Amygdala (tissue), 56 donors: ENCODE measurements at places on chromosomes 1 and 21.

DNA sequence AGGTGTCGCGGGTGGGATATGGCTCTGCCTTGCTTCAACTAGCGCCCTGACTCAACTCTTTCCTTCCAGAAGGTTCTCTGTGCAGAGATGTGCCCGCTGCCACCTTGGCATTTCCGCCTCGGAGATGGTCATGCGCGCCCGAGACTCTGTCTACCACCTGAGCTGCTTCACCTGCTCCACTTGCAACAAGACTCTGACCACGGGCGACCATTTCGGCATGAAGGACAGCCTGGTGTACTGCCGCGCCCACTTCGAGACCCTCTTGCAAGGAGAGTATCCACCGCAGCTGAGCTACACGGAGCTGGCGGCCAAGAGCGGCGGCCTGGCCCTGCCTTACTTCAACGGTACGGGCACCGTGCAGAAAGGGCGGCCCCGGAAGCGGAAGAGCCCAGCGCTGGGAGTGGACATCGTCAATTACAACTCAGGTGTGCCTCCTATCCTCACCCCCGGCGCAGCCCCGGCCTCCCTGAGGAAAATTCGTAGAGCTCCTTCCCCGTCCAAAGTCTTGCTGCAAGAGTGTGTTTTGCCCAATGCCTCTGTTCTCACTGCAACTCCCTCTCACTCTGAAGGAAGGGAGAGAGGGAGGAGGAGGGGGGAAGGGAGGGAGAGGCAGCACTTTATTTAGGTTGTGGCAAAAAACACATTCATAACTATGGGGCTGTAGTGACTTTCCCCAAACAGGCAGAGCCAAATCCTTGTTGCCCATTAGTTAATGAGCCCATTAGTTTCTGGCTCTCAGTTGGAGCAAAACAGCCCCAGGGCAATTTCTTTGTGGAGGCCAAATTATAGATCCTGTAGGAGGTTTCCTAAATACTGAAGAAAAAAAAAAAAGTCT is 4.3 kb downstream of the LHX9 start:
- DNase-seq, result no peak

- no peak for DNase-seq
Observed at GRCh38 chr1:75632350-75632949, 21.5 kb upstream of the SLC44A5 start.

DNA sequence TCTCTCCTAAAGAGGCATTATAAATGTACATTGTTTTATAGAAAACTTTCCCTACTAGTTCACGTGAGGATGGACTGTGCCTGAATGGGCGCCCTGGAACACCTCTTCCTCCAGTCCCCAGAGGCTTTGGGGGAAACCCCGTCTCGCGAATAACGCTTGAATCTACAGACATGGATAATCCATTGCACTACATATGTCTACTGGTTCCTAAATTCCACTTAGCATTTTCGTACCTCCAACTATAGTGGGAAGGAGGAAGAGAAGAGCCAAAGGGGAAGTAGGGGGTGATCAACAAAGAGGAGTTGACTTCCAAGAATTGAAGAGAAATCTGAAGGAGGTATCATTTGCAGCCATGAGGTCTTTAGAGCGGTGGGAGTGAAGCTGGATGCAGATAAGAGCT is 11.1 kb downstream of the BARHL2 start:
- no peak for DNase-seq

DNA sequence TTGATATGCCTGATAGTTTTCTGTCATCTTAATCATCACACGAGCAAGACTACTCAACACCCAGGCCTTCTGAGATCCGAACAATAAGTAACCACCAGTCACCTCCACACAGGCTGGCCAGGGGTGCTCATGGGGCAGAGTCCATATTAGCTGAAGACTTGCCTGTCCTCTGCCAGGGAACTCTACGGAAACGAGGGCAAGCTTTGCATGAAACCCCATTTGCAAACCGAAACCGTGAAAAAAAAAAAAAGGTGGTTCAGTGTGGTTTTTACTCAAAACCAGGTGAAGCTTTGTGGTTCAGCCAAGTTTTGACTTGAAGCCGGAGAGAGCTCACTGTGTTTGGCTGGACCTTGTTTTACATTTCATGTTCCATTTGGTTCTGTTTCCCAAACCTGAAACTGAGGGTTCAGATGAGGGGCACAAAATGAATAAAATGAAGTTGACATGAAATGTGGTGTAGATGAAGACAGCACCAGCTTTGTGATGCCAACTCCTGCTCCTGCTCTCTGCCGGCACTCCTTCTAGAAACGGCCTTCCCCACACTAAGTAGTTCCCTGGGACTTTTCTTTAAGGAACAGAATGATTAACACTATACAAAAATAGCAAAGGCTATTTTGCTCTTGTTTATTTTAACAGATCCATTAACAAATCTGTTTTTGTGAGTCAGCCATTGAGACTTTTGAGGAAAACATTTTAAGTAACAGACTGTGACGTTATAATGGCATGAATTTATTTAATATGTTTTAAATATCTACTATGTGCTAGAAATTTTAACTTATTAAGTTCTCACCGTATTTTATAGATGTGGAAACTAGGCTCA is 74.7 kb downstream of the RUNX1 start:
- no peak for DNase-seq

- no peak for DNase-seq
Observed at GRCh38 chr1:151472856-151473731, 13.8 kb upstream of the POGZ start.

DNA sequence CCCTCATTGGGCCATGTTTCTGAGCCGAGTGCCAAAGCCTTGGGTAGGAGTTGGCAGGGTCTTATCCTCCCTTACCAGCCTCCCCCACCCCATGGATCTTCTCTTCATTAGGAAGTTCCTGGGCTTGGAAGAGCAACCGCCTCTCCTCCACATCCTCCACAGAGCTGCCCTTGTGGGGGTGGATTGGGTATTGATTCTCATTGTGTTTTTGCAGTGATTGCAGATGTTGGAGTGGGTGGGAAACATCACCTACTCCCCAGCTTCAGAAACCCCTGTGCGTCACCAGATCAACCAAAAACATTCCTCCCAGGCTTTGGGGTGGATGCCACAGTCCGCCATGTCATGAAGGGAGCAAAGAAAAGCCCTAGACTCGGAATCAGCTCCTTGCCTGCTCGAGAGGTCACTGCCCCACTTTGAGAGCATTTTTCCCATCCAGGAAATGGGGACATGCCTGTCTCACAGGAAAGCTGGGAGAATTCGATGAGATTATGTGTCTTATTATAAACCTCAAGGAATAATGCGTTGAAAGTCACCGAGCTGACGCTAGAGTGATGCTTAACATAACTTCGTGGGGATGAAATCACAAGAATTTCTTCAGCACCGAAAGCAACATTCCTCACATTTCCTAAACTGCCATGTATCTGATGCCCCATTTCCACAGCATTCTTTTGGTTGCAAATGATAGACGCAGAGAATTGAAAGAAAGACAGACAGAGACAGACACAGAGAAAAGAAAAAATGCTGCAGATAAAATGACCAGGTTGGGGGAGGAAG is 44.7 kb upstream of the ZBTB40 start:
- DNase-seq, result no peak

- no peak for DNase-seq
Observed at GRCh38 chr1:94883691-94884090, 43.2 kb downstream of the CNN3 start.

- DNase-seq, result no peak
Observed at GRCh38 chr1:234512451-234512861, 33.5 kb upstream of the TARBP1 start.

- DNase-seq, result no peak
Observed at GRCh38 chr1:226973371-226973897, 33.3 kb downstream of the COQ8A start.

GRCh38 chr1:192675716-192676115 is 39.8 kb downstream of the RGS13 start:
- DNase-seq, result no peak

DNA sequence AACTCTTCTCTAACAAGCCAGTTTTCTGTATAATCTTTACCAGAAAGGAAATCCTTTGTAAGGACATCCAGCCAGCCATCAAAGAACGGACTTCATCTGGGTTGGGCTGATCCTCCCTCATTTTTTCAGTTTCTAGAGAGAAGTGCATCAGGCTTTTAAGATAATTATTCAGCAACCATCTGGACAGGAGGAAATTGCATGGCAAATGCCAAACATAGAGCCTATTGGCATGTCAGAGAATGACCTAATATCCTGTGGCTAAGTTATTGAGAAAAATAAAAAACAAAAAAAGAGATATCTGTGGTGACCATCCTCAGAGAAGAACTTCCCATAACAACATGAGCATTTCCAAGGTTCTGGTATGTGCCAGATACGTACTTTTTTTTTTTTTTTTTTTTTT is 74.9 kb upstream of the BEND5 start:
- no peak for DNase-seq

- DNase-seq, result no peak
Observed at GRCh38 chr1:3249631-3250501, 180.9 kb downstream of the PRDM16 start.

DNA sequence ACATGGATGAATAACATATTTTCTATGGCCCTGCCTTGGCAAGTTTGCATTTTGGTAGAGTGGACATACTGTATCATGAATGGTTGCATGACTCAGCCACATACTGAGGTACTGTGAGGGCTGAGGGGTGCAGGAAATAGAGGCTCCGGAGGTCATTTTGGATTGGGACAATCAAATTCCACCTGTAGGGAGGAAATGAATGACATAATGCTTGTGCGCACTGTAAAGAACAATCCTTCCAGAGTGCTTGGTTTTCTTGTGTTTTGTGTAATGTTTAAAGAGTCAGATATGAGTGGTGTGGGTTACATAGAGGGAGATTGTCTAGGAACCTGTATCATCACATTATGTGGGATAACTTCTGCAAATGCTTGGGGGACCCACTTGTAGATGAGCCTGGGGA is 329.9 kb upstream of the PROX1 start:
- DNase-seq, result no peak

DNA sequence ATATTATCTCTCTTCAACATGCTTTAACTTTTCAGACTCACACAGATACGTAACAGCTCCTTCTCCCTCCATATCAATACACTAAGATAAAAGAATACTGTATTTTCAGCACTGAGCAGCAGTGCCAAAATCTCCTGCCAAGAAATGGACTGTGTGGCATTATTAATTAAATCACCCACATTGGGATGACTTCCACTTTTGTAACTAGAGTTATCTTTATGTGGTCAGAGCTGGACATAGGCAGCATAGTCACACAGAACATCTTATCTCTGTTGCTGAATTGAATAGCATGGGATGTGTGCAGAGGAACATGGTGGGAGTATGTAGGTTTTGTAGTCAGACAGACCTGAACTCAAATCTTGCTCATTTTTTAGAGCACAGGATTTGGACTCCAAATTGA is 41.4 kb upstream of the CACYBP start:
- no peak for DNase-seq

GRCh38 chr1:90504509-90504908 is 212.6 kb downstream of the BARHL2 start:
- no peak for DNase-seq

GRCh38 chr1:23217421-23218115 is at the start of gene HTR1D:
Gene HTR1D (minus strand): TSS chr1:23217502. CDS start chr1:23194219, 23,283 bp downstream.
- DNase-seq, result no peak

GRCh38 chr1:65209005-65209885 is 61.2 kb downstream of the AK4 start:
- DNase-seq, result no peak

- DNase-seq, result no peak
Observed at GRCh38 chr1:86695400-86695799, 9.0 kb upstream of the SH3GLB1 start.

- DNase-seq, result no peak
Observed at GRCh38 chr1:8763888-8764287, 53.6 kb downstream of the RERE start.

DNA sequence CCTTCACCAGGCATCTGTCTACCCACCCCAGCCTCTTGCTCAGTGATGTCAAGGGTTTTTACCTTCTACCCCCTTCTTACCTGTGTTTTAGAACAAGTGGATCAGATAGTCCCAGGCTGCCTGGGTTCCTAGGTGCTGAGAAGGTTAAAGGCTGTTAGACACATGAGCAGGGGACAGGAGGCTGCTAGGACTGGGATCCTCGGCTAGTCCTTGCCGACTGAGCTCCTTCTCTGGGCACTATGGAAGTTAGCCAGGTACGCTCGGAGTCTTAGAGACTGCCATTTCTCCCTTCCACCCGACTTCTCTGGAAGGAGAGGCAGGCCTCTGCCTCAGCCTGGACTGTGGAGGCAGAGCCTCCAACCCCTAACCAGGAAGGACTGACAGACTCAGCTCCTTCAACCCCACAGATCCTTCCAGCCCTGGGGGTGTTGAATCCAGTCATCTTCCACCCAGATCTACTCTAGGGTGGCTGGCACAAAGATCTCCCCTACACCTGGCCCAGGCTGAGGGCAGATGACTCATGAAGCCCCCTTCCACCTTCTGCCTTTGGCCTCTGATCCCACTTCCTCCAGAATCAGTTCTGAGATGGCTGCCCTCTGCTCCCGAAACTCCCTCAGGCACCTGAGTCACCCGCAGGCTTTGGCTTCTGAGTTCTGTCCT is at the start of gene DYNLT4:
Gene DYNLT4 (minus strand): TSS at position 648 of the 660 bp plus-strand sequence. CDS start 683 bp downstream, outside the sequence.
- DNase-seq, result no peak

GRCh38 chr1:152806576-152806975 is at the start of gene LCE1C:
Gene LCE1C (minus strand): TSS chr1:152806651. CDS start chr1:152805478, 1,173 bp downstream.
- no peak for DNase-seq

DNA sequence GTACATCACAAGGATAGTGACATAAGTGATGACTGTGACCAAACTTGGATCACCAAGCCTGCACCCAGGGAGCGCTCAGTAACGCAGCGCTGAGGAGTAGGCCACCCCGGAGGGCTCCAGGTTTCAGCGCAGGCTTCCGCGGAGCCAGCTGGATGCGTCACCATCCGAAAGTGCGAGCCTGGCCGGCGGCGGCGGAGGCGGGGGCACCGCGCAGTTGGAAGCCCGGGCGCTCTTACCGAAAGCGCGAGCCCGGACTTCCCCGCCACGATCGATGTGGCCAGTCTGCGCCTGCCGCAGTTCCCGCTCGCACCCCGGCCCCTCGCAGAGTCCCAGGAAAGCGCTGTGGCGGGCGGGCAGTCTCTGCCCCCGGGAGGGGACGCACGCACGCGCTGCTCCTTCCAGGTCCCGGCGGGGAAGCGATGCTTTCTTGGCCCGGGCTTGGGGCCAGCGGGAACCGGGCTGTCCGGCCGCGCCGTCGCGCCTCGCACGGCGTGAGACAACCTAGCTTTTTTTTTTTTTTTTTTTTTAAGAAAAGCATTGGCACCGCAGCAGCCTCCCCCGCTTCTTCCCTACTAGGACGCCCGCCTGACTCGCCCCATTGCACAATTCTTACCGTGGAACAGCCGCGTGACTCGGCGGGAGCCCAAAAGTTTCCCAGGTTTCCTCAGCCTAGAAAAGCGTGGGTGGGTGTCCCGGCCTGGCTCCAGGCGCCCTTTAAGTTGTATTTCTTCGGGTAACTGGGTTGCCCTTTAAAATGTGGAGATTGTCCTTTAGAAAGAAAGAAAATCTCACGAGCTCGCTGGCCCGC is 36.4 kb upstream of the JAK1 start:
- DNase-seq, result no peak

- DNase-seq, result no peak
Observed at GRCh38 chr1:154154534-154155191, at the start of gene NUP210L. Gene NUP210L (minus strand): TSS chr1:154155073.
